ENCODE measurements at places on chromosomes 13 and 19.

DNA sequence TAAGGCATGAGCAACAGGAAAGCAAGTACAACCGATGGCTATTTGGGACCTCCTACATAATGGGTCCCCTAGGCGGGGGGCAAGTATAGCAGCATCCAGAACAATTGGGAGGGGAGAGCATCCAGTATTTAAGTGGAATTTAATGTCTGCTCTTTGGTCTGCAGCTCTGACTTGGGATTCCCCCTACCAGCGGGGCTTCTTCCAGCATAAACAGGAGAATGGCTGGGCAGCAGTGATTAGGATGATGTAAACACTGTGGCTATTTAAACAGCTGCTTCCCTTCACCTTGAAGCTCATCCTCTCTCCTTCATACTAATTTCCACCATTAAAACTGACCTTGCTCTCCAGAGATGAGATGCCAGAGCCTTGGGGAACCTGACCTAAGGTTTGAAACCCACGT lies 73.9 kb upstream of the OXGR1 start:
- DNase-seq: no peak

GRCh38 chr13:80900561-80900960 lies 559.6 kb upstream of the SPRY2 start:
- no peak for DNase-seq

- DNase-seq: no peak
These were observed 59.0 kb downstream of the PTPRS start for GRCh38 chr19:5281588-5281987.

- no peak for DNase-seq
These were observed 9.7 kb downstream of the SIGLEC8 start for GRCh38 chr19:51448411-51449016.

GRCh38 chr19:6750062-6750461 lies 10.6 kb downstream of the TRIP10 start:
- DNase-seq: no peak

DNA sequence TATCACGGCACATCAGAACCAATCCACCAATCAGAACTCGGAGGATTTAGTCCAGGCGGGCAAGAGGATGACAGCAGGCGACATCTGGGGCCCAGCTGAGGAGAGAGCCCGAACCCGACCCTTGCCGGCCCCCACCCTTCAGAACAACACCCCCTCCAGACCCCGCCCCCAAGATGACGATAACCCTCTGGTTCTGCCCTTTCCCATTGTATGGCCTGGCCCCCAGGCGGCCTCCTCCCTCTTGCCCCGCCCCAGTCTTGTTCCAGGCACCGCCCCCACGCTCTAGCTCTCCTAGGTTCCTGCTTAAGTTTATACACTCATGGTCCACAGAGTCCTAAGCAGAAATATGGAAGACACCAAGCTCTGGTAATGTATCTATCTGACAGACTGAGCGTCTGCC lies 2.8 kb upstream of the ZNF83 start:
- no peak for DNase-seq

- no peak for DNase-seq
These were observed 1410.7 kb upstream of the ATXN8OS start for GRCh38 chr13:68696907-68697306.

DNA sequence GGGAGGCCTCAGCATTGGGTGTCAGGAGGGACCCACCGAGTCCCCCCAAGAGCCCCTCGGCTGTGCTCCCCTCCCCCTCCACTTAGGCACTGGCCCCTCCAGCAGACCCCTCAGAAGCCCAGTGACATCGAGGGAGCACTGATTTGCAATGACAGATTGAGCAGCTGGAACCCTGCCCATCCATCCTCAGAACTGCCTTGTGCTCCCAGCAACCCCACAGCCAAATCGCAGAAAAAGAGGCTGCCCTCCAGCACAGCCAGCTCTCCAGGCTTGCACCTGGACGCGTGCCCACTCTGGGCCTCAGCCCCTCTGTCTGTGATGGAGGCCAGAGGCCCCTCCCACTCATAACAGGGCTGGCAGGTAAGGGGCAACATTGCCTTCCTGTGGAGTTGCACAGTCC lies 123.2 kb upstream of the VSTM2B start:
- no peak for DNase-seq

- DNase-seq: no peak
These were observed 45.9 kb downstream of the SPTBN4 start for GRCh38 chr19:40512473-40513344.

DNA sequence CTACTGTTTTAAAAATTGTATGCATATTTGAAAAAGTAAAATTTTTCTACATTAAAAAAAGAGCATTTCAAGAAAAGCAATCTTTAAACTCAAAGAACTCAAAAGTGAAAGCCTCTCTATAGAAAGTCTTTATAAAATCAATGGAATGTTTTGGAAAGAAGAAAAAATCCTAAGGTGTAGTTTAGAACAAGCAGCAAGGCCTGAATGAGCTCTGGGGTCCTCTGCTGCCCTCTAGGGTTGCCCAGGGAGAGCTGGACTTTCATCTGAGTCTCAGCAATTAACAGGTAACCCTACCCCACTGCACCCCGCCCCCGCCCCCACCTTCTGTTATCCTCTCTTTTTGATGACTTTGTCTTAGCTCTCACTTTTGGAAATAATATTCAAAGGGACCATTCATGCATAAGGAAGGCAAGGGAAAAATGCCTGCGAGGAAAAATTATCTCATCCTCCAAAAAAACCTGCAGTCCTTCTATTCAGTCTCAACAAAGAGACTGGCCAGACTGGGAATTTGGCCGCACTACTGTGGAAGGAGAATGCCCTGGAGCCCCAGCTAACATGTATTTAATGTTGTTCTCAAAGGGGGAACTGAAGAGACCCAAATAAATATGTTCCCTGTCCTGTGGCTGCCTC lies 24.1 kb downstream of the SLC25A30 start:
- DNase-seq: no peak

DNA sequence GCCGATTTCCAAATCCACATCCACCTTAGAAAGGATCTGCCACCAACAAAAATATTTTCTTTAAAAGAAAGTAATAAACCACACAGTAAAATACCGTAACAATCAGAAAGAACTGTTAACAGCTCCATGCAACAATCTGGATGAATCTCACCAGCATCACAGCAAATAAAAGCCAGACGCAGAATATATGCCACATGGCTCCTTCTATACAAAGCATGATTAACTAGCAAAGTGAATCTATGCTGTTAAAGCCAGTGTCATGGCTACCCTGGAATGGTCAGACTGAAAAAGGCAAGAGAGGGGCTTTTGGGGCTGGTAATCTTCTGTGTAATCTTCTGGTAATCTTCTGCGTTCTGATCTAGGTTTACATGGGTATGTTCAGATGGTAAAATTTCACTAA lies 81.3 kb downstream of the SACS start:
- no peak for DNase-seq

DNA sequence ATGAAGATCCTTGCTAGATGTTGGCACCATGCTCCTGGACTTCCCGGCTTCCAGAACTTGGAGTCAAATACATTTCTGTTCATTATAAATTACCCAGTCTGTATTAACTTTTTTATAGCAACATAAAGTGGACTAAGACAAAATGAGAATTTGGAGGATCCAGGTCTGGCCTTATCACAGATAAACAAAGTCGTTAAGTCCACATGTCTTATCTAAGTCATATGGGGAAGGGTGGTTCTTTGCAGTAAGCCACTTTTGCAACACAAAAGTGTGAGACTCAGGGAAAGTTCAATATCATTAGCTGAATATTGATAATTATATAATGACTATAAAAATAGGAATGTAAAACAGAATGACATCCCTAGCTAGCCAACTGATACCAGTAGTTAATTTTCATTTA lies 91.6 kb upstream of the SIAH3 start:
- no peak for DNase-seq

DNA sequence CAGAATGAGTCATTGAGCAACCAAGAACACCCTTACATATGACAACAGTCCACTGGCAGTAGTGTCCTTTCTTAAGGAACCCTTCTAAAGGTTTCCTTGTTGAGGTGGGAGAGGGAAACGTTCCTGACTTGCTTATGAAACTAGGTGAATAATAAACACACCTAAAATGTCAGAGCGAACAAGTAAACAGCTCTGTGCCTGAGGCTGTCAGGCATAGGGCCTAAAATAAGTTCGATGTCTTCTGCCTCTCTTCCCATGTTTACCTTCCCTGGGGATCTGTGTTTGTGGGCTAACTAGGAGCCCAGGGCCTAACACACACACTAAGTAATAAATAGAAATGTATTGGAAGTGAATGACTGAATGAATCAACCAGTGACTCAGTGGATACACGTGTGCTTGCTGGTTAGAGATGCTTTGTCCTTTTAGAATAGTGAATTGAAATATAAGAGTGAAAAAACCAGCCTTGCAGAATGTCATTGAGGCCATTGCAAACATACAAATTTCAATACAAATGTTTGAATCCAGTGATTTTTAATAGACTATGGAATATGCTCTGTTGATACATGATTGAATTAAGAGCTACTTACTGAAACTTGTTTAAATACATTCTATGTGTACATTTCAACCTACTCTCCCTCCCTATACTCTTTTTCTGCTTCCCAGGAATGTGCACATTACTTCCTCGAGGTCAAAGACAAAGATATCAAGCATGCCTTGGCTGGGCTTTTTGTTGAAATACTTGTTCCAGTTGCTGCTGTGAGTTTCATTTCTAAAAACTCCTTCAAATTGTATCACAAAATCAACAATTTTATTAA lies 102.9 kb downstream of the FRY start:
- no peak for DNase-seq

DNA sequence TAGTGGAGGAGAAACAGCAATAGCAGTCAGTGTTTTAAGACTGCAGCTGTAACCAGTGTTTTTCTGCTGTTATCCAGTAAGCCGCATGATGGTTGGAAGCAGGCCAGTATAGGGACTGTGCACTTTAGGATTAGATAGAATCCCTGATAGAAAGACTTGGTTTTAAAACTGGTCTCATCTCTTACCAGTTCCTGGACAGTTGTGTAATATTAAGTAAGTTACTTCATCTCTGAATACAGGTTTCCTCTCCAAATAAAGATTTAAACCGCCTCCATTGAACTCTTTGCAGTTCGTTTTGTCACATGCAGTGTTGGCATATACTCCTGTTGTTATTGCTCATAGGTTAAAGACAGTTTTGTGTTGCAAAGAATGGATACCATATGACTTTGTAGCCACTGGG lies 25.6 kb downstream of the URI1 start:
- no peak for DNase-seq

GRCh38 chr19:9673912-9674662 lies 813 bp downstream of the ZNF562 start:
- no peak for DNase-seq

DNA sequence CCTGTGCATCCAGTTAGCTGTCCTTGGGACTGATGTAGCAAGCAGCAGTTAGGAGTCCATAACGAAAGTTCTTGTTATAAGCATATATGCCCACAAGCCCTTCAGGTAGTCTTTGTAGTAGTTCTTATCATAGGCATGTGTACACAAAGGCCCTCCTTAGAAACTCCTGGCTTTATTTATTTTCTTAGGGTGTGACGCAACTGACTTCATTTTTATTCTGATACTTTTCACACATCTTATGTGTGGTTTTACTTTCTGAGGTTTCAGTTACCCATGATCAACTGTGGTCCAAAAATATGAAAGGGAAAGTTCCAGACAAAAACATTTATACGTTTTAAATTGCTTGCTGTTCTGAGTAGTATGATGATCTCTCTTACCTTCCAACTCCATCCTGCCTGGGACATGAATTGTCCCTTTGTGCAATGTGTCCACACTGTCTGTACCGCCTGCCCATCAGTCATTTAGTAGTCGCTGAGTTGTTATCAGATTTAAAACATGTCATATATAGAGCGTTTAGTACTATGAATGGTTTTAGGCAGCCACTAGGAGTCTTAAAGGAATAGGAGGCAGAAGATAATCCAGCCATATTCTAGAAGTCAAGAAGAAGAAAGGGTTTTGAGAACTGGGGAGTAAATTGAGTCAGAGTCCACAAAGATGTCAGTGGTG lies 19.4 kb downstream of the GPC5 start:
- no peak for DNase-seq

DNA sequence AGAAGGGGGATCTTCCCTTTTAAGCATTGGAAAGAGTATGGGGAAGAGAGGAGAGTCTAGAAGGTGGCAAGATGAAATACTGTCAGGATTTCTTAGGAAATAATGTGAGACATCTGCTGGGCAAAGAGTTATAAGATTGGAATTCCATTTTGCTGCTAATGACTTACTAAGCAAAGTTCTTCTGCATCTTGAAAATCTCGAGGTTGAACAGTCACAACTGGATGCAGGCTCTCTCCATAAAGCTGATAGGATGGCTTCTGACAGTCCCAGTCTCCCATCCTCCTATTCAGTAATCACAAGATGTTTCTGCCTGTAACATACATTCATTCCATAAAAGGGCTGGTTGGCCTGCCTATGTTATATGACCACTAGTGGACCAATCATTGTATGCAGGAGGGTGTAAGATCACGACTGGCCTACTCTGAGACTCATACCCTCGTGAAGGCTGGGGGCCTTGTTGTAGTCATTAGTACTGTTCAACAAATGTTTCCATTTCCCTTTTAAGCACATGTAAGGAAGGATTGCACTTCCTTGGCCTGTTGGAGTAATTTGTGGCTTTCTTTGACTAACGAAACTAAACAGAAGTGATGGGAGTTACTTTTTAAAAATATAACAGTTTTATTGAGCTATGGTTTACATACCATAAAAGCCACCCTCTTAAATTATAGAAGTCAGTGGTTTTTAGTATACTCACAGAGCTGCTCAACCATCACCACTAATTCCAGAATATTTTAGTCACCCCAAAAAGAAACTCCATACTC lies 45.0 kb upstream of the TDRD3 start:
- no peak for DNase-seq

- DNase-seq: no peak
These were observed 16.8 kb upstream of the SLC46A3 start for GRCh38 chr13:28735481-28736029.

- peak; percentile 55 for DNase-seq
These were observed 4.1 kb upstream of the EML2 start for GRCh38 chr19:45643024-45643926.

All from hypothalamus (tissue), 51 donors.